ENCODE measurements at places on chromosomes 16 and 17.

GRCh38 chr16:13839577-13839976 lies 80.4 kb upstream of the ERCC4 start:
- DNase-seq = no peak

DNA sequence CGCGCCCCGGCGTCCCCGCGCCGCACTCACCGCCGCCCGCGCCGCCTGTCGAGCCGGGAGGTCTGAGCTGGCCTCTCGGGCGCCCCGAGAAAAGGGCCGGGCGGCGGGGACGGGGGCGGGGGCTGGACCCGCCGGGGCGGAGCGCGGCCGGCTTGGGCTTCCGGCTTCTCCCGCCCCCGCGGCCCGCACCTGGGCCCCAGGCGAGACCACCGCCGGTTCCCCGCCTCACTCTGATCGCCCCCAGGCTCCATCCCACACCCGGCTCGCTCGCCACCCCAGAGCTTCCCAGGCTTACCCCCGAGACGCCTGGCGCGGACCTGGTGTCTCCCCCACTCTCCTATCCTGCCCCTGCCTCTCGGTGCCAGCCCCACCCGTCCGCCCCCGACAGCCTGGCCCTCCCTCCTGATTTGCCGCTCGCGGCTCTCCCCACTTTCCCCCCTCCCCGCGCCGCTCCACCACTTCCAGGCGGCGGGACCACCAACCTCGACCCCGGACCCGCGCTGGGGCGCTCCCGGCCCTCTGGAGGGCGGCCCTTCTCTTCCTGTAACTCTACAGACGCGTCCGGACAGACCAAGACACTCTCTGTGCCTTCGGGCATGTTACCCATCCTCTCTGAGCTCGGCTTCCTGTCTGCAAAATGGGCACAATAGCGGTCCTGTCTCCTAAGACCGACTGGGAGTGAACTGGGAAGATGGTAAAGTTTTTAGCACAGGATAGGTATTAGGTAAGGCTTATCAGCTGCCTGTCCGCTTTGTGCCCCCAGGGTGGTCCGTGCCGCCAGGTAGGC lies at the start of gene LITAF:
Gene LITAF (minus strand): TSS at position 64 of the 787 bp plus-strand sequence. CDS start 30,189 bp downstream, outside the sequence.
- DNase-seq = peak; percentile 87

GRCh38 chr17:50371526-50371925 lies 1.5 kb downstream of the MRPL27 start:
- no peak for DNase-seq

DNA sequence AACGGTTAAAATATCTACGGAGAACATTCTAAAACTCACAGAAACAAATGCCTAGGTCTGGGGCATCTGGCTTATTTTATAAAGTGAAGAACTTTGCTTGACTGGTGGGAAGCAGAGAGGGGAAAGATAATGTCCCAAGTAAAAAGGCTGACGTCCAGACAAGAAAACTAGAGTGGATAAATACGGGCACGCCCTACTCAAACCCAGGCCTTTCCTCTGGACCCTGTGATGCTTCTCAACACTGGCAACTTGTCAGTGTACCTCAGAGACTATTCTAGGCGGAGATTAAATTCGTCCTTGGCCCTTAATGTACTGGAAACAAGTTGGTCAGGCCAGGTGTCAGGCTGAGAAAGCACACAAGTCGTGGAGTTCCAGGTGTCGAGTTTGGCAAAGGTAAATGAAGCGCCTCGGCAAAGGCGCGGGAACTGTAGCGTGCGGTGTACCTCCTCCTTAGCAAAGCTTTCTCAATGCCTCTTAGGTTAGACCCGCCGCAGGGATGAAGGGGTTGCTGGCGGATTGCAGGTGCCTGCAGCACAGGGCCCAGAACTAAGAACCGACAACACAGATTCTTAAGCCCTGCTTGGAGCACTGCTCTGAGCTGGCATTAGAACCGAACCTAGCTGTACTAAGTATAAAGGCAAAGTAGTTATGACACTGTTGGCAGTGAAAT lies 668 bp upstream of the UNK start:
- DNase-seq = no peak

DNA sequence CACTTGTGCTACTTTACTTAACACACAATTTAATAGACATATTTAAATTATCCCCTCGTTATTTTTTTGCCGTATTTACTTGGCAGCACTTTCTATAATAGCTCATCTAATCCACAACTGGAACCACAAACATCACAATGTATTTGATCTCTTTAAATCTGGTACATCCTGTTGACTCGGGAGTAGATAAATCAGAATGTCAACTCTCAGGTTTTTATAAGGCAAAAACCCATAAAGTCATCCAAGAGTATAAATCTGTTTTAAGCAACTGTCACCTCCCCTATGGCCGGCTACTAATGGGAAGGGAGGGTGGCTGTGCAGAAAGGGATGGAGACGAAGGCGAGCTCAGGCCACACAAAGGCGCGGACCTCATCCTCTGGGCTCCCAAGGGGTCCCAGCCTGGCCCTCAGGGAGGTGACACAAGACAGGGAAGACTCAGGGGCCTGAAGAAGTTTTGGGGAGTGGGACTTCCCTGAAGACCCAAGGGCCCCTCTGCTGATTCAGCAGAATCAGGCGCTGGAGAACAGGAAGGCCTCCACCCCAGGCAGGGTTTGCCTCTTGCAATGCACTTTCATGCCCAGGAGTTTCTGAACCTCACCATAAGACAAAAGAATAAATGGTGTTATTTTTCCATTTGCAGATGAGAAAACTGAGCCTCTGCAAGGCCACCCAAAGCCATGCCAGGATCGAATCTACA lies 122.5 kb downstream of the ZNF423 start:
- no peak for DNase-seq

GRCh38 chr17:6637458-6637840 lies 3.1 kb downstream of the KIAA0753 start:
- DNase-seq = no peak

DNA sequence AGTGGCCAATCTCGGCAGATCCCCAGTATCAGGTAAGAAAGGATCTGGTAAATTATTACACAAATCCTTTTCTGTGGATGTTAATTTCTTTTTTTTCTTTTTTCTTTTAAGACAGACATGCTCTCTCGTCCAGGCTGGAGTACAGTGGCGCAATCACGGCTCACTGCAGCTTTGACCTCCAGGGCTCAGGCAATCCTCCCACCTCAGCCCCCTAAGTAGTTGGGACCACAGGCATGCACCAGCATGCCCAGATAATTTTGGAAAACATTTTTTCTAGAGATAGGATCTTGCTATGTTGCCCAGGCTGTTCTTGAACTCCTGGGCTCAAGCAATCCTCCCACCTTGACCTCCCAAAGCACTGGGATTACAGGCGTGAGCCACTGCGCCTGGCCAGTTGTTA lies 54.0 kb downstream of the GAS7 start:
- no peak for DNase-seq

- DNase-seq = peak; percentile 81
Measured at GRCh38 chr17:8745586-8746500, 1.2 kb upstream of the CCDC42 start.

- DNase-seq = peak; percentile 64
Measured at GRCh38 chr17:40490289-40490853, 11.1 kb downstream of the TNS4 start.

- no peak for DNase-seq
Measured at GRCh38 chr16:85057212-85057889, 29.8 kb downstream of the KIAA0513 start.

DNA sequence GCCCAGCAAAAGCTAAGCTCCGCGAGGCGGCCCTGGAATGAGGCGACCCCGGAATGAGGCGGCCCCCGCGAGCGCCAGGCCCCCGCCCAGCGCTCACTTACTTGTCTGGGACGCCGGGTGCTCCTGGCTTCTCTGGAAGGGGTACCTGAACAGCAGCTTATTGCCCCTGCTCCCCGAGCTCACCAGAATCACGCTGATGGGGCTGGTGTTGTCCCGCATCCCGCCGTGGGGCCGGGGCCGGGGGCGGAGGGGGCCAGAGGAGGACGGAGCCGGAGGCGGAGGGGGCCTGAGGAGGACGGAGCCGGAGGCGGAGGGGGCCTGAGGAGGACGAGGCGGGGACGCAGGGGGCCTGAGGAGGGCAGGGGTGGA lies 440 bp downstream of the NPRL3 start:
- peak; percentile 13 for DNase-seq

- peak; percentile 33 for DNase-seq
Measured at GRCh38 chr17:37608351-37609169, 658 bp downstream of the SYNRG start.

- no peak for DNase-seq
Measured at GRCh38 chr17:15039366-15039765, 225.8 kb downstream of the PMP22 start.
